ELR (cell line): ENCODE measurements at places on chromosomes 16 and 17.

- DNase-seq: no peak
Observed at GRCh38 chr16:23833960-23834685, 1.7 kb upstream of the PRKCB start.

DNA sequence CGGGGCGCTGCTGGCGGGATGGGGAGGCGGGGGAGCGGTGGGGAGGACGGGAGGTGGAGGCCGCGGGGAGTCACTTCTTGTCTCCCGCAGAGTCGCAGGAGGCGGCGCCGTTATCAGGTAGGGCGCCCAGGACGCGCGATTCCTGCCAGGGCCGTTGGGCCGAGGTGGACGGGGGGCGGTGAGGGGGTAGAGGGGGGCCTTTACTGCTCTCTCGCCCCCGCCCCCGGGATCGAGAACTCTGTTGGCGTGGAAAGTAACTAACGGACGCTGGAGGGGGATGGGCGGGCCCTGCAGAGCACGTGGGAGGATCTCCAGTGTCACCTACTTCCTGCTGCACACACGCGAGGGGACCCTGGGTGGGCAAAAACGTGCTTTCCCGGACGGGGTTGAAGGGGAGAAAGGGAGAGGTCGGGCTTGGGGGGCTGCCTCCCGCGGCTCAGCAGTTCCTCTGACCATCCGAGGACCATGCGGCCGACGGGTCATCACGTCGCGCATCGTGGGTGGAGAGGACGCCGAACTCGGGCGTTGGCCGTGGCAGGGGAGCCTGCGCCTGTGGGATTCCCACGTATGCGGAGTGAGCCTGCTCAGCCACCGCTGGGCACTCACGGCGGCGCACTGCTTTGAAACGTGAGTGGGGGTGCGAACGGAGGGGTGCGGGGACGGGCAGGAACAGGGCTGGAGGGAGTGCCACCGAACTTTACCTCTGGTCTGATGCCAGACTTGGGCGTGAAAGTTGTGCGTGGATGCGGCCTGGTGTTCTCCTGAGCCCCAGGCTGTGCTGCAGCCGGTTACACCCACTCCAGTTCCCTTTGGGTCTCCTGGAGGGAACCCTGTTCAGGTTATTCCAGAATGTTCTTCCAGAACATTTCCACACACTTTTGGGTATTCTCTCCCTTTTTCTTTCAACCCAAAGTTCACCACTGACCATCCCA is 569 bp downstream of the PRSS21 start:
- no peak for DNase-seq

DNA sequence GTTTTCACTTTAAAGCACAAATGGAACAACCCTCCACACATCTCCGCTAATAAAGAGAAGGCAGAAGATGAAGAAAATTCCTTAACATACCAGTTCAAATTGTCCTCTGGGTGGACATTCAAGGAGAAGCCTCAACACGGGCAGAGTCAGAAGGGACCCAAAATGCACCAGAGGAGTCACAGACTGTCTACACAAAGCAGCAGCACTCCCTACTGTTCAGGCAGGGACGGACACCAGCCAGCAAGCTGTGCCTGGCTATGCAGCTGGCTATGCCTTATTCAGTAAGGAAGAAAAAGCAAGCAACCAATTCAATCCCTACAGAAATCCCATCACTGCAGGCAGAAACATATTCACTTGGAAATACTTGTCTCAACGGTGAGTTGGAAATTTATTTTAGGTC is 8.1 kb downstream of the DNAJC7 start:
- no peak for DNase-seq

GRCh38 chr17:44794851-44795413 is 35.2 kb downstream of the GJC1 start:
- peak; percentile 100 for DNase-seq

DNA sequence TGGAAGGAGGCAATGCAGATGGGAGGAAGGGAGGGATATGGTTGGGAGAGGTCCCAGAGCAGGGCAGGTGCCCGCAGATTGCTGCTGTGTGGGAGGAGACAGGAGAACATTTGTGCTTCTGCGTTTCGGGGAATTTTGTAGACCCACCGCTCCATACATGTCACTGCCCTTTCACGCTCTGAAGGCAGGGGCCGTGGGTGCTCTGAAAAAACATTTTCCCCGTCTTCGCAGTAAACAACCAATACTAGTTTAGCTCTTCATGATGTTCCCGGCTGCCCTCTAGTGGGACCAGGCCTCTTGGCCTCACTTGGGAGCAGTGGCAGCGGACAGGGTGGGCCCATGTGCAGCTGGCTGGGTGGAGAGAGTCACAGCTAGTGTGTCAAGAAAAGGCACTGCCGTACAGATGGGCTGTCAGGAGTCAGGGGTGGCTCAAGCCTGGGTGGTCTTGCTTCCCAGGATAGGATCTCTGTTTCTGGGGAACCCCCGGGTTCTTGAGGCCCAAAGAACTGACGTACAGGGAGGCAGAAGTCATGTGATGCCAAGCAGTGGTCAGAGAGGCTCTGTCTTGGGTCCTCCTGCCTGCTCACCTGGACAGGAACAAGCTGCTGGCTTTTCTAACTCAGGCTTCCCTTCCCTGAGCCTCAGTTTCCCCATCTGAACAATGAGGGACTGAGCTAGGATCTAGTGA is 46.5 kb upstream of the CPNE2 start:
- peak; percentile 72 for DNase-seq

- no peak for DNase-seq
Observed at GRCh38 chr16:10760858-10761257, 17.2 kb downstream of the NUBP1 start.

DNA sequence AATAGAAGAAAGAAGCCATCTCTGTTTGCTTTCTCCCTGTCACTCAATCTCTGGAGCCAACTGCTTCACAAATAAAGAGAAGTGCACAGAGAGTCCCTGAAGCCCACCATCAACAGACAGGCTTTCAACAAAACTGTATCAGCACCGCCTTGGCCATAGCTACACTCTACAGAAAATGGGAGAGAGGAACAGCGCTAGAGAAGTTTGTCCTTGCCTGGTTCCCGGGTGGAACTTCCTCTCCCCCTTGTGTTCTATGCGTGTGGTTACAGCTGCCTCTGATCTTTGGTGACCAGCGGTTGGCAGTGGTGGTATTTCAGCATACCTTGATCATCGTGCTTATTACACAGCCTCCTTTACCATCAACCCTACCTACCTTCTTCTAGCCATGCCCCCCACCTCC is 91.4 kb upstream of the CCL2 start:
- peak; percentile 9 for DNase-seq

GRCh38 chr16:81014672-81015071 is 7.7 kb downstream of the CENPN start:
- no peak for DNase-seq

DNA sequence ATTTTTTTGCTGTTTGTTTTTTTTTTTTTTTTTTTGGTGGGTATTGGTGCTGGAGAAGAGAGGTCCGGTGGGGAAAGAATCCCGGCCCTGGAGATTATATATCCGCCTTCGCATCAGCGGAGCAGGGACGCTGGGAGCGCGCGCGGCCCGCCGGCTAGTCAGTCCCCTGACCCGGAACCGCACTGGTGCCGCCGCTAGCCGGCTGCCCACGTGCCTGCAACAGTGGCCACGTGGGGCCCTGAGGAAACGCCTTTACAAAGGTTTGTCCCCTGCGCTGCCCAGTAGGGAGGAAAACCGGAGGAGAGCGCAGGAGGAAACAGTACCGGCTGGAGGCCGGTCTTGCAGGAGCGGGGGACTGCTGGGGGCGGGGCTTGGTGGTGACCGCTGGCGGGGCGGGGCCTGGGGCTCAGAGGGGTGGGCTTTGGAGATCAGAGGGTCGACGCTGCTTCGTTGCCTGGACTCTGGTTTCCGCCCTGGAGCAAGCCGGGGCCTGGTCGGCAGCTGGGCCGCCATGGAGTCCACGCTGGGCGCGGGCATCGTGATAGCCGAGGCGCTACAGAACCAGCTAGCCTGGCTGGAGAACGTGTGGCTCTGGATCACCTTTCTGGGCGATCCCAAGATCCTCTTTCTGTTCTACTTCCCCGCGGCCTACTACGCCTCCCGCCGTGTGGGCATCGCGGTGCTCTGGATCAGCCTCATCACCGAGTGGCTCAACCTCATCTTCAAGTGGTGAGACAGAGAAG is at the start of gene G6PC3:
Gene G6PC3, plus strand, starts transcription at position 281 of the 743 bp plus-strand sequence. Its CDS starts 231 bp downstream, at position 512.
- peak; percentile 100 for DNase-seq

GRCh38 chr17:60887614-60888028 is 210.0 kb downstream of the BCAS3 start:
- DNase-seq: no peak

DNA sequence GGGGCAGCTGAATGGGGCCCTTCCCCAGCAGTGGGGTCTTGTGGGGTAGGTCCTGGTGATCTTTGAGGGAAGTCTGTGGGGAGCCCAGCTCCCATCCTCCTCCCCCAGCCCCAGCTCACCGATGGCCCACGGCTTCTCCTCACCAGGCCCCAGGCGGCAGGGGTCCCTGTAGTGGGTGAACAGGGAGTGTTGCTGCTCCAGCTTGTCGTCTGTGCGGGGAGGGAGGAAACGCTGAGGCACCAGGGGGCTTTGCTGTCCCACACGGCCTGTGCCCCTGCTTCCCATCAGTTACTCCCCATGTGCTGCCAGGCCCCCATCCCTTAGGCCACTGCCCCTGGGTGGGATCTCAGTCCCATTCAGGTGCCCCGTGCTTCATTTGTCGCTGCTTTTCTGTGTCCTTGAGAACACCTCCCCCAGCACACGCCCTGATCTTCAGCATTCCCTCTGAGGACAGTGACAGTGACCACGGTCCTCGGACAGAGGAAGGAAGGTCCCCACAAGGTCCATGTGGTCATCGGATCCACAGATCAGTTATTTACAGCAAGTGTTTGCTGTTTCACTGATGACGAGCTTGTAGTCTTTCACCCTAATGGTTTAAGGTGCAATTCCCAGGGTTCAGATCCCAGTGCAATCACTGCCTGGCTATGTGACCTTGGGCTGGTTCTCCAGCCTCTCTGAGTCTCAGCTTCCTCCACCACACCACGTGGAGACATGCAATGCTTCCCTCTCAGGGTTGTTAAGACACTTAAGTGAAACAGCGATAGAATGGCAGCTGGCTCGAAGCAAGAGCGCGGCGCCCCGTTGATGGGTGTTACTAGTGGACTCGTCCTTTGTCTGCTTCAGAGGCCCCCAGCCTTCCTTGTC is 53.1 kb downstream of the PRMT7 start:
- DNase-seq: peak; percentile 18
